ENCODE measurements at places on chromosomes 1 and 21.

DNA sequence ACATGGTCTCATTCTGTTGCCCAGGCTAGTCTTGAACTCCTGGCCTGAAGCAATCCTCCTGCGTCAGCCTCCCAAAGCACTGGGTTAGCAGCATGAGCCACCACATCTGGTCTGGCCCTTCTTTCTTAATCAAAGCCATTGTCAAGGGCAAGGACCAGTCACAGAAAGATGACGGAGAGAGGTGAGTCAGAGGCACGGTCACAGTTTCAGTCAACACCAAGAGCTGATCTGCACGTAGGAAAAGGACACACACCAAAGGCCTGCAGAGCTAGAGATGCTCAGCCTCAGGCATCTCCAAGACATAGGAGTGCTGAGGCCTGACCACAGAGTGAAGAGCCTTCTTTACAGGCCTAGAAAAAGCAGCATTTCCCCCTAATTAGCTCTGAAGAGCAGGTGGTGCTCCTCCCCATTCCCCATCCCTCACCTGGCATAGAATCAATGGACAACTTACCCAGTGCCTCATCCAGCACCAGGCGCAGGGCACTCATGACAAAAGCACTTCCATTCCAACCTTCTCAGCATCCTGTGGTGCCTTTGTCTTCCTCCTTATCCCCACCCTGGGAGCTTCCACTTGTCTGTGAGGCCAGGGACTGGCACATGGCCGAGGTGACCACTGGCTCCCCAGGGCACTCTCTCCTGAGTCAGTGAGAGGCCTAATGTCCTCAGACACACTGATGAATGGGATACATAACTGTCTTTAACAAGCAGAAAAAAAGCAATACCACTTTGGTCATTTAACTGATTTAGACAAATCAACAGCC lies 139.8 kb downstream of the AJAP1 start:
- no peak for DNase-seq

GRCh38 chr1:88124614-88125013 lies 559.5 kb upstream of the PKN2 start:
- DNase-seq: no peak

GRCh38 chr1:86950712-86951419 lies 36.4 kb downstream of the HS2ST1 start:
- DNase-seq: no peak

DNA sequence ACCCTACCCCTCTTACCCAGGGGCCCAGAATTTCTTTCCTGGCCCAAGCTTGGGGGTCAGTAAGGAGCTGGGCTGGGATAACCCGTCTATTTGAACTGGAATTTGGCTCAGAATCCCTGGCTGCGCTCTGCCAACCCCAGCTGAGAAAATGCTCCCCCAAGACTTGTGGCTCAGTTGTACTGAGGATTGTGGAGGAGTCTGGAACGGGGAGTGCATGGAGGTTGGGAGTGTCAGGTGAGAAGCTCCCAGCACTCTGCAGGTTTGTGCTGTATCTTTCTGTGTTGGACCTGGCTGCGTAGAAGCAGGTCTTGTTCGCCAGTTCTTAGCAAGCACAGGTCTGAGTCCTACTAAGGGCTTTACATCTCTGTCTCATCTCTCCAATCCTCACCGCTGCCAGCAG lies 1.6 kb downstream of the TCEA3 start:
- DNase-seq: peak; percentile 25

DNA sequence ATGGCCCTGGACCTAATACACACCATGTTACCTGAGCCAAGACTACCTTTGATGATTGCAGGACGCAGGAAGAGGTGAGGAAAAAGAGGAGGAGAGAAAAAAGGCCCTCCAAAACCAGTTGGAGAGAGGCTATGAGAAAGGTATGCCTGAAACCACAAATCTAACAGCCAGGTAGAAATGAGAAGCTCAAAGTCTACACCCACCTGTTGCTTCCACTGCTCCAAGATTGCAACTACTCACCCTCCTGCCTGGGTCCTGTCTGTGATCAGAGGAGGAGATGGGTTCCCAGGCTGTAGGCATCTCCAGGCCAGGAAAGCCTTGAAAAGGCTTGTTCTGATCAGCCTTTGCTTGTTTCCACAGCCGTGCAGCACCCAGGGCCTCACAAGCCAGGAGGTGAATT lies 307.8 kb upstream of the USP24 start:
- DNase-seq: no peak

- no peak for DNase-seq
Measured at GRCh38 chr1:92691925-92692324, 93.0 kb downstream of the EVI5 start.

- no peak for DNase-seq
Measured at GRCh38 chr1:111474521-111474920, 737 bp downstream of the C1orf162 start.

DNA sequence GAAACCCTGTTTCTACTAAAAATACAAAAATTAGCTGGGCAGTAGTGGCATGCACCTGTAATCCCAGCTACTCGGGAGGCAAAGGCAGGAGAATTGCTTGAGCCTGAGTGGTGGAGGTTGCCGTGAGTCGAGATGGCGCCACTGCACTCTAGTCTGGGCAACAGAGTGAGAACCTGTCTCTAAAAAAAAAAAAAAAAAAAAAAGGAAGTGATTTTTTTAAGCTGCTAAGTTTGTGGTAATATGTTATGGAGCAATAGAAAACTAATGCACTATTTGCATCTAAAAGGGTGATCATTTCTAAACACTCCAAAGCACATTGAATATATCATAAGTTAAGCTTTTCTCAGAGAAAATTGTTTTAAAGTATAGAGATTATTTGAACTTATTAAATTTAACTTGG lies 244.8 kb upstream of the SPAG17 start:
- DNase-seq: no peak

DNA sequence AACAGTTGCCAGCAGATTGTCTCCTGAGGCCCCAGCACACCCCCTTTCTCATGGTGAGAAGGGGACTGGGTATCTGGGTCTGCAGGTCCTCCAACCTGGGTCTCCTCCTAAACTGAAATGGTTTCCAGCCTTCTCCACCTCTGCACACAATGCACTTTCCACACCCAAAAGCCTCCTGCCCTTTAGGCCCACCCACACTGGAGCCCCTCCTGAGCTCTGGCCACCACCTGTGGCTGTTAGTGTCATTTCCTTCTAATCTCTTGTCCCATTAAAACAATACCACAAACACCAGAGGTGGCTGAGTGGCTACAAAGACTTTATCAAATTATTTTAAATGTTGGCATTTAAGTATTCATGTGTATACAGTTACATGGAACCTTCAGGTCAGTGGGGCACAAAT lies 11.5 kb downstream of the GPR3 start:
- DNase-seq: no peak

DNA sequence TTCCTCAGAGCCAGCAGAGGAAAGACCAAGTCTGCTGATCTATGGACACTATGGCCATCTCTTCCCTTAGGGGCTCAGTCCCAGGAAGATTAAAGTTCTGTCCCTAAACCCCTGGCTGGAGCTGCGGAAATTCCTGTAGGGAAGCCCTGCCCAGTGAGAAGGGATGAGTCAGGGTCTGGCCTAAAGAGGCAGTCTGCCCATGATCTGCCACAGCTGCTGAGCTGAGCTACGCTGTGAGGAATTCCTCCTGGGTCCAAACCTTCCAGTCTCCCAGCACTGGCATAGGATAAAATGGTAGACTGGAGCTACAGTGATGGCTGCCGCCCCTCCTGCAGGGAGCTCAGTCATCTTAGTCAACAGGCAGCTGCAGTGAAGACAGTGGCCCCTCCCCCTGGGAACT lies 213.7 kb downstream of the BRINP2 start:
- DNase-seq: no peak

GRCh38 chr1:205554026-205554811 lies 49.8 kb downstream of the CDK18 start:
- DNase-seq: no peak

GRCh38 chr1:7491109-7491817 lies 279.8 kb upstream of the VAMP3 start:
- DNase-seq: no peak

DNA sequence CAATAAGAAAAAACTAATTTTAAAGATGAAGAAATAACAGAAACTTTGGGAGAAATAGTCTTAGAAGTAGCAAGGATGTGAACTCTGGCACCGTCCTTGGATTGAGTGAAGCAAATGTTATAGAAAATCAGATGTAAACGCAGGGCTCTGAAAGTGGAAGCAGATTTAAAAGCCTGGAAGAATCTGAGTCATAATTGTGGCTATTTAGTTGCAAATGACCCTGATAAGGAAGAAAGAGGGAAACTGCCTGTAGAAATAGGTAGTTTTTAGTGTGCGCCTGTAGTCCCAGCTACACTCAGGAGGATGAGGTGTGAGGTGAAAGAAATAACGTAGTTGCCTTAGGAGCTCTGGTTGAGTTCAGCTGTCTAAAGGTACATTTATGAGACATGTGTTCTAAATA lies 101.0 kb downstream of the NGF start:
- no peak for DNase-seq

DNA sequence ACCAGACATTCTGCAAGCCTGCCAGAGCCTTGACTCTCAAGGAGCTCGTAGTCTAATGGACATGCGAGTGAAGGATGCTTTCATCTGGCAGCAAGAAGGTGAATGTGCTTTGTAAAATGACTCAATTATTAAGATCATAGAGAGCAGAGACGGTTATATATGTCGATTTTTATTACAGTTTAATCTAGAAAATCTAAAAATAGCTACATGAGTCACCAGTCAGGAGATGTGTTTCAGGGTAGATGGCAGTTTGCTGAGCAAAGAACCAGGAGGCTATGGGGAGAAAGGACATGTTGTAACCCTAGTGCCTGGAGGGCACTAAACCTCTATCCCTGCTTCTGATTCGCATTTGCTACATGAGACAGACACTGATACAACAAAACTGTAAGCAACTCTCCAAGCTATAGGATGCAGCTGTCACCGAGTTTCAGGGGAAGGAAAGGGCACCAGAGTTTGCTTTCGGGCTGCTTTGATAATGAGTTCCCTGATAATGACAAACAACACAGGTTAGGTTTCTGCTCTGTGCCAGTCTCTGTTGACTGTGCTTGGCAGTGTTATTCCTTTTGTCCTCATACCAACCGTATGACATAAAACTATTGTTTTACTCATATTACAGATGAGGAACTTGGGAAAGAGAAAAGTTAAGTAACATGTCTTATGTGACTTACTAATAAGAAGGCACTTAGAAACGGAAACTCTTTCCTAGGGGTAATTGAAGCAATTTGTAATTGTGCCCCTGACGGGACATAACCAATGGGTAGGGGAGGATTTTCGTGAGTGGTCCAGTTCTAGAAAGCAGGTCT lies 43.2 kb downstream of the C1orf198 start:
- no peak for DNase-seq

DNA sequence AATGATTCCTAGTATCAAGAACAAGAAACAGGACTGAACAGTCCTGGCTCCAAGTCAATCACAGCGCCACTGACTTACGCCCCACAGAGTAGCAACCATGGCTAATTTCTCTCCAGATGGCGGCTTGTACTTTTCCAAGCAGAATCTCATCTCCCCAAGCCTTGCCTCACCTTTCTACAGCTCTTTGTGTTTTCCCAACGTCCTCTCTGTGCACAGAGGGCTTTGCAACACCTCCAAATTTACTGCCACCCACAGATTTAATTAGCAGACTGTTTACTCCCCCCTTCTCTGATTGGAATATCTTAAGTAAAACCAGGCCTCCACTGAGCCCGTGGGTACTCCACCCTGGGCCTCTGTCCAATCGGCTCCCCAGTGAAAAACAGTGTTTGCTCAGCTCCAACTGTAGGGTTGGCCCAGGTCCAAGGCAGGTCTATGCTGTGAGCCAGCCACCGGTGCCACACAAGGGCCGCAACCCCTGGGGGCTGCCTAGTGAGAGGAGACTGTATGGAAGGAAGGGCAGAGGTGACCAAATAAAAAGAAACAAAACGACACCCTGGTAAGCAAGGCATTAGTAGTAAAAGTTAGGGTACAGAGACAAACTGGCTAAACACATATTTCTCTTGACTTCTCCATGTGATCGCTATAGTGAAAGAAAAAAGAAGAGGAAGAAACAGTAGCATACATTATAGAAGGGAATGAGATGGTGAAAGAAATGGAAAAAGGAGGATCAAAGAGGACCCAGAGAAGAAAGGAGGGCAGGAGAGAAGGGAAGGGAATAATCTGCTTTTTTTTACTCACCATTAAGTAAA lies 128.4 kb upstream of the SOD1 start:
- no peak for DNase-seq

GRCh38 chr1:152501704-152502103 lies 8.9 kb upstream of the LCE5A start:
- DNase-seq: no peak

DNA sequence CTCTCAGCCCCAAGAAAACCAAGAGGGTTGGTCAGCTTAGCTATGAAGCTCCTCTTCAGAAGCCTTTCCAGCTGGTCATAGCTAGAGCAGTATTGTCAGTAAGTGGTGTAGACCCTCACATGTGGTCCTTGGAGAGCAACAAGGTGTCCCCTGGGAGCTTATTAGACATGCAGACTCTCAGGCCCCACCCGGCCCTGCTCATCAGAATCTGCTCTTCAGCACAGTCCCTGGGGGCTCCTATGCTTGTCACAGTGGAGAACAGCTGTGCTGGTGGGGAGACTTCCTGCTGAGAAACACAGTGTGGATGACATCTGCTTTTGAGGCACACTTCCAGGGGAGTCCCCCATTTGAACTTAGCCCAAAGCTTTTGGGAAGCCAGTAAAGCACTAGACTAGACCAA lies 21.9 kb upstream of the NEK2 start:
- DNase-seq: no peak

DNA sequence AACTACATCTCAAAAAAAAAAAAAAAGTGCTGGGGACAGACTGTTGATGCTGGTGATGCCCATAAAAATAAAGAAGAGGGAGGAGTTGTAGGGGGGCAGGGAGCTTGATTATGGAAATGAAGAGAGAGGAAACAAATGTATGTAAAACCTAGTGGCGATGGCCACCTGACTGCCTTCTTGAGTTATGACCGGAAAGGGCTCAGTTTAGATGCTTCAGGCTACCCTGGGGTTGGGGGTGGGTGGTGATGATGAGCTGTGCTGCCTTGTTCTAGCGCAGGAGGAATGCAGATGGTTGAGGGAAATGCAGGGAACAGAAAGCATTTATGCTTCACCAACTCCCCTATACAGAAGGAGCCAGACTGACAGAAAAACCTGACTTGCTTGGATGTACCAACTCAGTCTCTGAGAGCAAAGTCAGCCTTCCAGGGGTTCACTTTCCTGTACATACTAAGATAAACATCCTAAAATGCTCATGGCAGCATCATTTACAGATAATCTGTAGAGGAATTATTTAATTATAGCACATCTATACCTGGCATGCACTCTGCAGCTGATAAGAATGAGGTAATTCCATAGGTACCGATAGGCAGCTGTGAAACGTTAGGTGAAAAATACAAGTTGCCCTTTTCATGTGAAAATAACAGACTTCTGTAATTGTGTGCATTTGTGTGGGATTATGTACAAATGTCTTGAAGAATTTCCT lies 8.0 kb upstream of the BCAR3 start:
- no peak for DNase-seq
